ENCODE measurements at places on chromosomes 12 and 14. TPM values are rescaled to one million over a fixed set of nuclear protein-coding genes. Genes with fewer than 3 reads are reported as not detected.

DNA sequence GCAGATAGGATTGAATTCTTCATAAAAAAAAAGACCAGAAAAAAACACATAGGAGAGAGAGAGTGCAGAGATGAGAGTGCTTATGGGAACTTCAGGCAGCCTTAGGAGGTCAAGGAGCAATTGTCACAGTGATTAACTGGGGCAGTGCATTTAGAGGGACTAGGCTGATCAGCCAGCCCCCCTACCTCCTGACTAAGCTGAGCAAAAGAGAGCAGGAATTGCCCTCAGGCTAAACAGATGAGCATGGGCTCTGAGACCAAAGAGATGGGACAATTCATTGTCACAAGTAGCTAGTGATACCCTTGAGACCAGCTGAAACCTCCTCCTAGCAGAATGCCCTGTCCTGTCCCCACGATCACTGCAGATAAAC is 124.0 kb downstream of the BTG1 start:
- no peak for DNase-seq

DNA sequence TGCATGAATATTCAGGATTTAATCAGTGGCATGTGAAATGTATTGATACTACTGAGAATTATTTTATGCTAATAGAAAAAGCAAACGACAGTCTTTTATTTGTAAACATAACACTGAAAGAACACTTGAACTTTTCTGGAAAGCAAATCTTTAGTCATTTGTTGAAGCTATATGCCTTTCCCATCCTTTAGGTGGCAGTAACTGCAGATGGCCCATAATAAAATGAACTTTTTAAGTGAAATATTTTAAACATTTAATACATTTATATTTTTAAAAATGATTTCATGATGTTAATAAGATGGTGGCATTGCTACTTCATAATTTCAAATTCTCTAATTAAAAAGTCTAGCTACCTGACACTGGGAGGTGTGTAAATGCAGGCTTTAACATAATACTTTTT is 13.9 kb upstream of the KRR1 start:
- DNase-seq = no peak

GRCh38 chr14:65731933-65732506 is 319.5 kb downstream of the FUT8 start:
- DNase-seq = no peak

- DNase-seq = no peak
These were observed 534.1 kb downstream of the TMTC2 start for GRCh38 chr12:83220774-83221173.

- DNase-seq = no peak
These were observed 40.7 kb downstream of the GPR135 start for GRCh38 chr14:59424341-59425071.

DNA sequence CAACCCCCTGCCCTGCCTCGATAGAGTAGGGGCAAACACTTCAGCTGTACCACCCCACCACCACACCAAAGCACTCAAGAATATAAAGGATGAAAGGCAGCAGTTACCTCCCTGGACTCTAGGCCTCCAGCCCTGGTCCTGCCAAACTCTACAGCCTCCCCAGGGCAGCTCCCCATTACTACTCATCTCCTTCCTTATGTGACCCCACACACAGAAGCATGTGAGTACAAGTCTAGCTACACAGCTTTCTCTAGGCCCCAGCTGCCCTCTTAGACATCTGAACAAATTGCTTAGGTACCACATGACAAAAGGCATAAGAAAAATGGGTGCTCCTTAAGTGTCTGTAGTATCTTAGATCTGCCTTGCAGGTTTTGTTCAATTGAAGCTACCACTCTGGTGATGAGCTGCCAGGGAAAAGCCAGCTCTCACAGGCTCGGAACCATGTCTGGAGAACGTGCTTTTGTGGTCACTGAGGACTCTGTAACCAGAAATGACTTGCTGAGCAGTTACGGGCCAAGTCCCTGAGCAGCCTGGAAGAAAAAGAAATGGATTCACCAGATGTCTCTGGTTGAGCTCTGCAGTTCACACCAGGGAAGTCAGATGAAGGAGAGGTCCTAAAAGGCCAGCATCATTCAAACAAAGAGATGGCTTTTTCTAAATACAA is 32.8 kb downstream of the FMNL3 start:
- DNase-seq = no peak

PGF gene
- 0.56 TPM for total RNA-seq

ESPL1 gene
- 137 TPM for total RNA-seq

SLC2A14 gene
- total RNA-seq = 0.38 TPM

ZNF10 gene
- total RNA-seq = 7.9 TPM
